OCI-M1 (cell line): ENCODE measurements at places on chromosomes 2 and 18.

DNA sequence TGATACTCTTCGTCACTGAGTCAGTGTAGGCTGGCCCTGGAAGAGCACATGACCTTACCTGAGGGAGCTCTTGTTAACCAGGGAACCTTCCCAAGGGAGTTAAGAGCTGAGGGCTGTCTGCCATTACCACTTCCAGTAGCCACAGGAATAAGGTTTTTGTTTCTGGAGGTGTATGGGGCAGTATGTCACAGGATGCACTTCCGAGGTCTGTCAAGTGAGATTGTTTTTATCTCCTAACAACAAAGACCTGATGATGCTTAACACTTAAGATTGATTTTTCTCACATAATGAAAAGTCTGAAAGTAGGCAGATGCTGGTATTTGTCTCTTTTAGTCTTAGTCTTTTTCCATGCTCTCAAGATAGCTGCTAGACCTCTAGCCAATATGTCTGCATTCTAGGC lies 41.8 kb downstream of the PSMA8 start:
- DNase-seq, result no peak

GRCh38 chr18:4640349-4641012 lies 185.4 kb upstream of the DLGAP1 start:
- DNase-seq, result no peak

GRCh38 chr2:132383956-132384355 lies 32.6 kb upstream of the GPR39 start:
- DNase-seq, result no peak

- no peak for DNase-seq
Observed at GRCh38 chr18:79510731-79511241, 115.1 kb downstream of the NFATC1 start.

GRCh38 chr2:122070241-122070731 lies 314.8 kb downstream of the TSN start:
- DNase-seq, result no peak

DNA sequence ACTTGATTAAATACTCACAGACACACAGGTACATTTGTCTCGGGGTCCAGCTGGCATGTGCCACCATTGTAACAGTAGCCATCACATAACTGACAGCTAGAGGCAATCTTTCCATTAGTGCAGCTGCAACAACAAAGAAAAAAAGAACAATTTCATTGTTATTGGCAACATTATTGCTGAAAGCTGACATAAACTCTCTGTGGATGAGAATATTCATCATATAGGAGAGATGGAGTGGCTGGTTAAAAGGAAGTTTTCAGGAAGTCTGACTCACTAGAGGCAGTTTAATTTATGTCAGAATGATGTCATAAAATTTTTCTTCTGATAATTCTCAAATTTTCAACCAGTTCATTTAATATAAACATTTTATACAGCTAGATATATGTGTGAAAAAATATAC lies 1490.0 kb upstream of the NXPH2 start:
- DNase-seq, result no peak

DNA sequence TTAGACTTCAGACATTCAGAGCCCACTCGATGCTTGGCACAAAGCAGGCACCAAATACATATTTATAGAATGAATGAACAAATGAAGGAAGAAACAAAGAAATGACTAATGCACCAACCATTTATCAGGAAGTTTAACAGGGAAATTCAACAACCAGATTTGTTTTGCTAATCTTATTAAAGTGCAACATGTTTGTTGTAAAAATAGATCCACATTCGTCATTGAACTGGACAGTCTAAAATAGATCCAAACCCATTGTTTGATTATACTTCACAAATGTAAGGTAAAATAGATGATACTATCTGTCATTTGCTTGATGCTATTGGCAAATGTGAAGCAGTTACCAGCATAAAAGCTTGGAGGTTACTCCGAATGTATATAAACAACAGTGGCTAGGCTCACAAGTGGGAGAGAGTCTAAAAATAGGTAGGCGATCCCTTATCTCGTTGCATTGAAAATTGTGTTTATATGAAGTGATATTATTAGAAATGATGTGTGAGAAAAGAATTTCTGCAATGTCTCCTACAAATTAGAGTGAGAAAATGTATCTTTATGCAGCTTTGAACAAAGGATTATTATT lies 246.2 kb downstream of the NEDD4L start:
- DNase-seq, result no peak

DNA sequence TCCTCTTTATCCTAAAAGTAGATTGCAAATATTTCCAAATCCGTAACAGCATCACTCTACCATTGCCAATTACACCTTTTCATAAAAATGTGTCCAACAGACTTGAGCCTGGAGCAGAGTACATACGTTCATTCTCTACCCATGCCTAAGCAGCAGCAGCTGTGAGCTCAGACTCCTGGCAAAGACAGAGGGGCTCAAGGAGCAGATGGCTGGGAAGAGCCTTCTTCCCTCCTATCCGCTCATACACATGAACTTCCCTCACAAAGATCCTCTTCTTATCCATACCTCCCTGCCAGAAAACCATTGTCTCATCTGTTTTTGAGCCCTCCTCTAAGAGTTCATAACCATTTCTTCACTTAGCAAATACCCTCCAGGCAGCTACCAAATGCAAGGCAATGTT lies 164.3 kb upstream of the ARL4C start:
- no peak for DNase-seq

GRCh38 chr2:201709049-201709448 lies 10.6 kb upstream of the MPP4 start:
- DNase-seq, result no peak

DNA sequence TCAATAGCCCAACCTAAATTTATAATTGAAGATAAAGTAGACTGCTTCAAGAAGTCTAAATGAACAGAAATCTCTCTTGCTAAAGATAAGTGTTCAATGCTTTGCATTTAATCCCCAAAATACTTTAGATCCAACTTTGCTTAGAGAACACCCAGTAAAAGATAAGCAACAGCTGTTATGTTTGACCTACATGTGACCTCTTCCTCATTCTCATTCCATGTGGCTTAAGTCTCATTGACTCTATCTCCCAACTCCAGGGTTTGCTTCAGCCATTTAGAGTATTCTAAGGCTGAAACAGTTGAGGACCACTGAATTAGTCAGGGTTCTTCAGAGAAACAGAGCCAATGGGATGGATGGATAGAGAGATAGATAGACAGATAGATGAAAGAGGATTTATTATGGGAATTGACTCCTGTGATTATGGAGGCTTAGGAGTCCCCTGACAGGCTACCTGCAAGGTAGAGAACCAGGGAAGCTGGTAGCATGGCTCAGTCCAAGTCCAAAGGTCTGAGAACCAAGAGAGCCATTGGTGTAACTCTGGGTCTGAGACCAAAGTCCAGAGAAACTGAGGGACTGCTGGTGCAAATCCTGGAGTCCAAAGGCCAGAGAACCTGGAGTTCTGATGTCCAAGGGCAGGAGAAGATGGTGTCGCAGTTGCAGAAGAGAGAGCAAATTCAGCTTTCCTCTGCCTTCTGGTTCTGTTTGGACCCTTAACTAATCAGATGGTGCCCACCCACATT lies 32.1 kb downstream of the CRYGD start:
- DNase-seq, result peak; percentile 41

DNA sequence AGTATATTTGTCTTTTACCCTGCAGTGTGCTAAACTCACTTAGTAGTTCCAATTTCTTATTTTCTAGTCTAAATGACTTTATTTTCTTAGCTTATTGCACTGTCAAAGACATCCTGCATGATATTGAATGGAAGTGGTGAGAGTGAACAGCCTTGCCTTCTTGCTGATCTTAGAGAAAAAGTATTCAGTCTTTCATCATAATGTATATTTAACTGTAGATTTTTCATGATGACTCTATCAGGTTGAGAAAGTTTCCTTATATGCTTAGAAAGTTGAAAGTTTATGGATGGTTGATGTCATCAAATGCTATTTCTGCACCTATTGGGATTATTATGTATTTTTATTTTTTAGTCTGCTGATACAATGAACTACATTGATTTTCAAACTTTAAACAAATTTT lies 21.3 kb upstream of the COL3A1 start:
- DNase-seq, result no peak

DNA sequence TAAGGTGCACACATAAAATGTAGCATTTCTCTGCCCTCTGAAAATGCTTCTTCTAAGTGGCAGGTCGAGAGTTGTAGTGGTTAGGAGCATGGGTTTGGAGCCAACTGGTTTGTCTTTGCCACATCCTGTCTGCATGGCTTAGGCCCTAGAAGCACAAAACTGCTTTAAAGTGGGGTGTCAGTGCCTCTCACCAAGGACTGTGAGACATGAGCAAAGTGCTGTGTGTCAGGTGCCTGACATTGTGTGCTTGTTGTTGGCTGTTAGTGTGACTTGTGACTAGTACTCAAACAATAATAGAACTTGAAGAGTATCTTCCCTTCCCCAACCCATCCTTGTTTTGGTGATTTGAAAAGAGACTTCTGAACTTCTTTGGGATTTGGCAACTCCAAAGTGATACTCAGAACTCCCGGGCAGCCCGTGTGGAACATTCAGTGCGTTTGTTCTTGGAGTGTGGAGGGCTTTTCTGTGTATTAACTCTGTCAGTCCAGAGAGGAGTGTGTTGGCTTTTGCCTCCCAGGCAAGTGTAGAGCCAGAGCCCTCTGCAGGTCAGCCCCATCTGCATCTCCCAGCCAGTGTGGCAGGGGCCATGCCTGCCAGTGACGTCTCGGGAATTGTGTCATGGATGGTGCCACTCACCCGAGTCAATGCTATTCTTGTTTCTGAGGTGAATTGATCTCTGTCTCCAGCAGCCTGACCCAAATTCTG lies 5.0 kb downstream of the MGAT5 start:
- DNase-seq, result no peak

DNA sequence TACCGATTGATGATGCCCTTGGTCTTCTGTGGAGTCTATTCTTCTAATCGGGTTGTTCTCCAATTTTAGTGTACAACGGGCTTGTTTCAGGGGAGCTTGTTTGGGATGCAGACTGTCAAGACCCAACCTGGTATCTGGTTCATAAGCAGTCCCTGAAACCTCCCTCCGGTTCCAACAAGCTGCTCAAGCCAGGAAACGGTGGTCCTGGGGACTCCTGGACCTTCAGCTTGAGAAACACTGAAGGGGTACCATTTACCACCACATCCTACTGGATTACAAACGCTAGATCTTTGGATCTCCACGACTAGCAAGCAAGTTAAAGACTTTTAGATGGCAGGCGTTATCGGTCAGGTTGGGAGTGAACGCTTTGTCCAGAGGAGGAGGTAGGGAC lies 2.0 kb downstream of the BCL2 start:
- no peak for DNase-seq

DNA sequence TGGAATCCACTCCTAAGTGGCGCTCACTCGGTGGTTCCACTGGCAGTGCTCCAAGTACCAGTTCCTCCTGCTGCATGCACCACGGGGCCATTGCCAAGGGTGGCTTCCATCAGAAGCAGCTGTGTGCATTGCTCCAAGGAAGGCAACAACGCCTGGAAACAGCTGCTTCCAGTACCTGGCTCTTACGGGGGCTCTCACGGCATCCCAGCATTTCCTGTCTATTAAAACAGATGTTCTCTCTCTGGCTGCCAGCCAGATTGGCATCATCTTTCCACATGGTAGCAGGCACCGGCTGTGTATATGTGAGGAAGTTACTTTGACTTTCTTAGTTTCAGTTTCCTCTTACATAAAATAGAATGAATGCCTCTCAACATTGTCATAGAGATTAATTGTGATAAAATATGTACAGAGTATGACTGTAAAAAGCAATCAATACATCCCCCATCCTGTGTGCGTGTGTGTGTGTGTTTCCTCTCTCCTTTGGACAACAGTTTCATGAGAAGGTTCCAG lies 84.9 kb downstream of the CMPK2 start:
- peak; percentile 40 for DNase-seq

DNA sequence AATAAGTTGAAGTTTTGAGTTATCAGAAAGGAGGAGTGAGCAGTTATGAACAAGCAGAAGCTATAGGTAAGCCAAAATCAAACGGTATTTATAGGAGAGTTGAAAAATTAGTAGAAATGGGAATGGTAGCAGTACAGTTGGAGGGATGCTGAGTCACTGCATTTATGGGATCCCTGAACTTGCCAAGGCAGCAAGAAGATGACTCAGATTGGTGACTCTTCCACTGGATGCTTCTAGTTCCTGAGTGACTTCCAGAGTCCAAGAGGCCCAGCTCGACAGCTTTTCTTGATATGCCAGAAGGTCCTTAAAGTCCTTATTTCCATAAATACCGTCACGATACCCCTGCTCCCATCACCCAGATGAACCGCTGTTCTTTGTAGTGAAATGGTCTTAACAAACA lies 31.1 kb upstream of the ACTR3 start:
- no peak for DNase-seq

DNA sequence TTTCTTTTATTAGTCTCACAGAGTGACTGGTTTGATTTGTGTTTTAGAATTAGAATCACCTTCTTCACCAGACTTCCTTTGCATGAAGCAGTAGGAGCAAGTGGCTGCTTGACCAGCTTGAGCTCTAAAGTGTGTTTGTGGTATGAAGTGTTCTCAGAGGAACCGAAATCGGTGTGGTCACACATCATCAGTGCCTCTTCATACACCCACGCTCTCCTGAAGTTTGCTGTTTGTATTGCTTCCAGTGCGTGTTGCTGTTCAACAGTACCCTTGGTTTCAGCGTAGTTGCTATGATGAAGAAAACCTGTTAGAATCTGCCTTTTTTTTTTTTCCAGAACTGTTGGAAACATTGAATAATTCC lies 77.9 kb downstream of the LIMS1 start:
- no peak for DNase-seq

DNA sequence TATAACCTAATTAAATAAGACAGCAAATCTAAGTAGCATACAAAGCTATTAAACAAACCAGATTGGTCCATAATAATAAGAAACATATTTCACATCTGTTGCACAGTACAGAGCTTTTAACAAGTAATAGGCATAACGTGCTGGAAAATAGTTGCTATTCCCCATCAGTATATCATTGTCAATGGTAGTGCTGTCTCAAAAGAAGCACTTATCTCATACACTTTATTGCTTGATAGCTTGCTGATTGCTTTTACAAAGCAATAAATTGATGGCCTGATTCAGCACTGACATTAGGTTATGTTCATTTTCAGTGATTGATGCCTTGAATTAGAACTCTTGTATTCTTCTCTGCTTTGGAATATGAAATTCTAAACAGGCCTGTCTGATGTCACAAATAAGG lies 641.7 kb downstream of the CBLN2 start:
- no peak for DNase-seq

DNA sequence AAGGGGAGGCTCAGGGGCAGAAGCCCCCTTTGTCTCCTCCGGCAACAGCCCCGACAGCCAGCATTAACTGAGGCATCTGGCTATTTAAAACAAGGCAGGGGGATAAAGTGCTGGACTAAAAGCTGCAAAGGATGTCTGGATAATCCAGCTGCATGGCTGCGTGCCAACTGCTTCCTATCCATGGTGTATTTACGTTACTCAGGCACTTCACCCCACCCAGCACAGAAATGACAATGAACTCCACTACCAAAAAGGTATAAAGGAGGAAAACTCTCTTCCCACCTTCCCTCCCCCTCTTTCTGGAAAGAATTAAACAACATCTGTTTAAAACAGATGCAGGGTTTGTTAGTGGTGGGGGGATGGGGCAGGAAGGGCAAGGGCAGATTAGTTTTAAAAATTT lies 82.5 kb downstream of the SPRED2 start:
- no peak for DNase-seq
